ENCODE measurements at places on chromosomes 7 and 10.

DNA sequence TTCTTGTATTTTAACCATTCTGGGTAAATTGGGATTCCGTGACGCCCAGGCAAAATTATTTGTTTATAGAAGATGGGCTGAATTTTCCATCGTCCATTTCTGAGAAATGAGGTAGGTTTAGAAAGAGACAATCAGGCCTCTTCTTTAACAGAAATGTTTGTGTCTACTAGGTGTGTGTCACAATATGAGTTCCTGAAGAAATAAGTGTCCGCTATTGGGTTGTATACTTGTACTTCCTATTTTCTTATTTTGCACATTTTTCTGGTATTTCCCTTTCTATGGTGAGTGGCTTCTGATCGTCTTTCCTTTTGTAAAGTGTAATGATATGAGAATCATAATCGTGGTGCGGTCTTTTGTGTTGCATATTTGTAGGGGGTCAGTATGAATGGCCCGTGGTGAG is 83.9 kb downstream of the TCF7L2 start:
- no peak for DNase-seq

DNA sequence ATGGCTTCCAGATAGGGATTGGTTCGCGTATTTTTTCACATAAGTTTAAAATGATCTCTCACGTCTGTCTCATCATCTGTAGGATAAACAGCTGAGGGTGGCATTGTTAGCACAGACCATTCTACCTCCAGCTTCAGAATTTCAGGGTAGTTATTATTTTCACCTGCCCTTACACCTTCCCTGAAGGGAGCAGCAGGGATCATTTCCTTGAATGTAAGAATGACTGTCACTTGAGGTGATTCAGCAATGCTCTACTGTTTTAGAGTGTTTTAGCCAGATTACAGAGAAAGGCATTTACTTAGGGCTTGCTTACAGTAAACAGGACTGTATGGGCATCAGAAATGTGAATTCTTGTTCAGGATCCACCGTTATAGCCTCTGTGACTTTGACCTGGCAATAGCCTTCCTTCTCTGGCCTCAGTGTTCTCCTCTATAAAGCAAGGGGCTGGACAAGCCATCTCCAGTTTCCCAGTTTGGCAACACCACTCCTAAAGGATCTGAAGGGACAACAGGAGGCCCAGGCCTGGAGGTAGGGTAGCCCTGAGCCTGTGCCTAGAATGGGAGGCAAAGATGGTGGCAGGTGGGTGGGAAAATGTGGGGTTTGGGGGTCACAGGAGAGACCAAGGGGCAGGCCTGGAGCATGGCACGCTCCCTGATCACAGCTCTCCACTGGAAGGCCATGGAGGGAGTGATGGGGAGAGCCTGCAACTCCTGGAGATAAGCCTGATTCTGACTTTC is 1.2 kb upstream of the IGFBP1 start:
- no peak for DNase-seq

- DNase-seq = no peak
These were observed 284.4 kb downstream of the TCF7L2 start for GRCh38 chr10:113234481-113234880.

- peak; percentile 8 for DNase-seq
These were observed 318.7 kb downstream of the BBS9 start for GRCh38 chr7:33448035-33448434.

GRCh38 chr10:103098240-103098639 is 94.8 kb downstream of the NT5C2 start:
- no peak for DNase-seq

DNA sequence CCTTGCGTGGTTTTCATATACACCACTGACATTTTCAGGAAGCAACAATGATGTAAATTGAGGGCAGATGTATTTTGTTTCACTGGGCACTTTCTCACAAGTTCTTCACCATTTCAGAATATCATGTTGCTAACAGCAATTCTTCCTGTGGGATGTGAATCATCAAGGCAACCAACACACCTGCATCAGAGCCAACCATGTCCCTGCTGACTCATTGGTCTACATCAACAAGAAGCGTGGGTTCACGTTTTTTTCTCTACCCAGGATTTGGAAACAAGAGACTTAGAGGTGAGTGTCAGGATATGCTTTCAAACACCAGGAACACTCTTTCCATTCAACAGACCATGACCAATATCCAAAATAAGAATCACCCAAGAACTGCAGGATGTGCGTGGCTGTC is 203.9 kb downstream of the TEX36 start:
- DNase-seq = no peak

- DNase-seq = no peak
These were observed 16.1 kb downstream of the PRF1 start for GRCh38 chr10:70586348-70586930.

DNA sequence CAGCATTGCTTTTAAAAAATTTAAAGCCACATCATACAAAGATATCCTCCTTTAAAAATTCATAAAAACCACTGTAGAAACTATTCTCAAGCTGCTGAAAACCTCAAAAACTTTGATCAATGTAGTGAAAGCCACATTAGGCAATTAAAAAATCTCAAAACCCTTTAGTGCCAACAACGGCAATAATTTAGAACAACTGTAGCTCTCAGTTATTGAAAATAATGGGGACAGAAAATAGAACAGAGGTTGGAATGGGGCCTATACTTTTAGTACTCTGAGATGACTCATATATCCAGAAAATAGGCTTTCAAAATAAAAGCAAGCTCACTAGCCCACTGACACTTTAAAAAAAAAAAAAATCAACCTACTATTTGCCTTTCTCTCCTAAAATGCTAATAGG is 87.5 kb downstream of the GSAP start:
- DNase-seq = no peak

DNA sequence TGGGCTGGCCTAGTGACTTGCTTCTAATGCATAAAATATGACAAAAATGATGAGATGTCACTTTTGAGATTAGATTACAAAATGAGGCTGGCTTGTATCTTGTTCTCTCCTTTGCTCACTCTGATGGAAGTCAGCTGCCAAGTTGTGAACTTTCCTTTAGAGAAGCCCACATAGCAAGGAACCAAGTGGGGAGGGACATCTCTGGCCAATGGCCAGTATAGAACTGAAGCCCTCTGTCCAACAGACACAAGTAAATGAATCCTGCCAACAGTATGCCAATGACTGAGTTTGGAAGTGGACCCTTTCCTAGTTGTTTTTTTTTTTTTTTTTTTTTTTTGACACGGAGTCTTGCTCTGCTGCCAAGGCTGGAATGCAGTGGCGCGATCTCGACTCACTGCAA is 3.3 kb downstream of the ZC3HC1 start:
- DNase-seq = no peak

- DNase-seq = no peak
These were observed 39.2 kb downstream of the FGF8 start for GRCh38 chr10:101736666-101737065.

GRCh38 chr10:115094416-115095140 is 1.4 kb downstream of the ATRNL1 start:
- DNase-seq = no peak

GRCh38 chr7:31102151-31102972 is 50.3 kb downstream of the ADCYAP1R1 start:
- DNase-seq = no peak

GRCh38 chr10:69435966-69436520 is 15.2 kb upstream of the TSPAN15 start:
- no peak for DNase-seq

GRCh38 chr7:19139706-19140327 is 5.4 kb downstream of the FERD3L start:
- no peak for DNase-seq

DNA sequence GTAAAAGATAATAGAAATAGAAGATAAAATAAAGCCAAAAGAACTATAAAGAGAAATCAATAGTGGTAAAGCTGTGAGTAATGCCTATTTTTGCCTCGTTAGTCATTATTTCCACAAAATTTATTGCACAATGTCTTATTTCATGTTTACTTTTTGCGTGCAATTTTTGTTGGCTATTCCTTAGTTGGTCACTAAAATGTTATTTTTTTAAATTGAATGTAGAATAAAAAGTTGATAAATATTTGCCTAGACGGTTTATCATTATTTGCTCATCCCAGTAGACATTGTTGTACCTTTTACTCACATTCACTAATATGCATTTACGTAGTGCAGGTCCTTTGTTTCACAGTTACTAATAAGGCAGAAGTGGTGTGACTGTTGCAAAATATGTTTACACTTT is 227.8 kb upstream of the BMPER start:
- DNase-seq = no peak

- DNase-seq = no peak
These were observed 541.2 kb downstream of the ETV1 start for GRCh38 chr7:13448243-13448642.

- DNase-seq = no peak
These were observed 48.6 kb downstream of the NCAPG2 start for GRCh38 chr7:158655931-158656441.

- DNase-seq = no peak
These were observed 7.9 kb downstream of the MTURN start for GRCh38 chr7:30142710-30143109.

DNA sequence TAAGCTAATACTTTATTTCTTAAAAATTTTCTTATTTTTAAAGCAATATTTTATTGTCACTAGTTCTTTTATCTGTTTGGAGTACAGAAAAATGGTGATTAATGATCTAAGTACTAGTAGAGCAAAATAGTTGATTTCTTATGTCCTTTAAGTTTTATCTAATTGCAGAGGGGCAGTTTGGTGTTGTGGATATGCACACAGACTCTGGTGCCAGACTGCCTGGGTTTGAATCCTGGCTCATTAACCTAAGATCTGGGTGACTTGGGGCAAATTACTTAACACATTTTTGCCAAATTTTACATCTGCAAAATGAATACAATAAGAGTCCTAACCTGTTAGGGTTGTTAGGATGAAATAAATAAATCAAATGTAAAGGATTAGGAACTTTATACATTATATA is 10.7 kb upstream of the PRPS1L1 start:
- DNase-seq = no peak

- DNase-seq = no peak
These were observed 47.5 kb upstream of the PODXL start for GRCh38 chr7:131603932-131604331.

- DNase-seq = no peak
These were observed 28.8 kb upstream of the SLC26A4 start for GRCh38 chr7:107631588-107632491.

- DNase-seq = no peak
These were observed 32.1 kb upstream of the RHEB start for GRCh38 chr7:151551820-151552219.

- DNase-seq = no peak
These were observed 101.1 kb downstream of the RAPGEF5 start for GRCh38 chr7:22255834-22256233.

DNA sequence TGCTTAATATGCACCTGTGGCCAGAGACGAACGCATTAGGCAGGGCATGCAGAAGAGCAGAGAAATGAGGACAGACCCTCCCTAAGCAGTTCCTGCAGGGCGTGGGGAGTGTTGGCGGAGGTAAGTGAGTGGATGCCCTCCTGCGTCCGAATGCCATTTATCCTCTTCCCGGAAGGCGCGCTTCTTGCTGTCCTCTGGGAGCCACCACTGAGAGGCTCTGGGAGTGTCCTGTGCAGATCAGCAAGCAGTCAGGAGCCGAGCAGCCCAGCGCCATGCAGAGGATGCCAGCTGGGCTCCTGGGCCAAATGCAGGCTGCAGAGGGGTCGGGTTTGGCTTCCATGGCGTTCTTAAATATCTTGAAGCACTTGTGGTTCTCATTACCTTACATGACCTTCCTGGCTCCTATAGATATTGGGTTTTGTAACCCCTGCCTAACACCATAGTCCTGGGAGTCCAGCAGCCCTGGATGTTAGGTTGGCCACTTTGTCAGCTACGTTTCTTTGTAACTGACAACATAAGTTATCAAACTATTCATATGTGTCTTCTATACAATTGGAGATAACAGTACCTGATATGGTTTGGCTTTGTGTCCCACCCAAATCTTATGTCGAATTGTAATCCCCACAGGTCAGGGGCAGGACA is 30.0 kb upstream of the SLIT1 start:
- no peak for DNase-seq

DNA sequence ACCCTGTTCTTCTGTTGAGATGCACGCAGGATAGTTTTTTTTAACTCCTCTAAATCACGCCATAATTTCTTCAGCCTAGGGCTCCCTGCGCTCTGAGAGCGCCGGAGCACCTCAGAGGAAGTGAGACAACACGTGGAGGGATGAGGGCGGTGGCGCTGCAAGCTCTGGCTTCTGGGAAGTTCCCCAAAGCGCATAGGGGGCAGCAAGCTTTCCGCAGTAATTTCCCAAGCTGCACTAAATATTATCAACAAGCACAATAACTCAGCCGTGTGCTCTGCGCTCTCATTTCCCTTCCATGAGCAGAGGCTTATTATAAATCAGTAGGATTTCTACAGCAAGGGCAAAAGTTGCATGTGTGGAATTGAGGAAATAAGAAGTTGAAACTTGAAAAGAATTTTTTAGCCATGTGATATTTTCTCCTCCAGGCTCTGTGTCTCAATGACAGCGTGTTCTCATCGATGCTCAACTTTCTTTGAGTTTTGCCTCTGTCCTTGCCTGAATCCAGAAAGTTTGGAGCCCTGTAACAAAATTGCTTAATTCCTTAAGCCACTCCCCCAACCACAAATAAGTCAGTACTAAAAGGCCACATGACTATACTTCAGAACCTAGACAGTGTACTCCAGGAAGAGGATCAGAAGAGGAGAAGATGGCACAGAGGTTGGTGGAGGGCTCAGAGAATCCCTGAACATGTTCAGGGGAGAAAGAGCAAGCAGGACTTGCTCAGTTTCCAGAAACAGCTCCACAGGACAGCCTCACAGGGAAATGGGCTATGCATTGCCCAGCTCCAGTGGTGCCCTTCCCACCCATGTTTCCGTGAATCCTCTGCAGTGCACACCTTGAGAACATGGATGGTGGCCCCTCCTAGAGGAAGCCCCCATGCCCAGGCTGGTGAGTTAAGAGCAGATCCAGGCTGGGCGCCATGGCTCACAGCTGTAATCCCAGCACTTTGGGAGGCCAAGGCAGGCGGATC is 221.5 kb upstream of the GHITM start:
- DNase-seq = peak; percentile 26

- no peak for DNase-seq
These were observed 27.1 kb downstream of the DUSP5 start for GRCh38 chr10:110524859-110525232.

GRCh38 chr10:10456856-10457255 is 560.8 kb upstream of the CELF2 start:
- no peak for DNase-seq

DNA sequence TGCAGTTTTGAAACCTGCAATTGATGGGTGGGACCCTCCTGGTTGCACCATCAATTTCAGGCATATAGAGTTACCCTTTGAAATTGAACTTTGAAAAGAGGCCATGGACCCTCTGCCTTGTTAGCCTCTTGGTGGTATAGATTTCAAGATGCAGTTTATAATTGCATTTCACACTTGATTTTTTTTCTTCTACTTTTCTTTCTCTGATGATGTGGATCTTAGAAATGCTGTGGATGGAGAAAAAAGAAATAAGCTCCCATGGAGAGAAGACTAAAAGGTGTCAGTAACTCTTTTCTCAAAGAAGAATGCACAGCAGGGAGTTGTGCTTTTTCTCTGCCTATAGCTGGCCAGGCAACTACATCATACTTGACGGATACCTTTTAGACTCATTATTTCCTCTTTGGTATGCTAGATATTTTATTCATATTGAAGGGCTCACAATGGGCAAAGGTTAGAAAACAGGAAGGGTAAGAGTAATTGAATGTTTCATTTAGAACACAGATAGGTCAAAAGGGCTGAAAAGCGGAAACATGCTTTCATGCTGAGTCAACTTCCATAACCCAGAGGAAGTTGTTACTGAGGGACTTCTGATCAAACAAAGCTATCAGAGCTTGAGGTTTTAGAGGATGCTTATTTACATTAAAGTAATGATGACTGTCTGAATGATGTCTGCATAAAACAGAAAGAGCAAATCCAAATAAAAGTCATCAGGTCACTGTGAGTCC is 773.2 kb upstream of the LRRN3 start:
- DNase-seq = no peak

- DNase-seq = no peak
These were observed 13.1 kb downstream of the RBP3 start for GRCh38 chr10:47361293-47361692.
